Astrocyte (in vitro differentiated cells and primary cell): ENCODE measurements at places on chromosomes 6 and 20. TPM values are rescaled to one million over a fixed set of nuclear protein-coding genes. Genes with fewer than 3 reads are reported as not detected.

The ADGRB3 gene
- 0.77 and 0.87 TPM in 2 replicates for total RNA-seq

The GSTA3 gene
- not detected in 2 replicates for total RNA-seq

The XKR7 gene
- 0.36 and 0.48 TPM in 2 replicates for total RNA-seq

The BEND3 gene
- 3.7 and 4.4 TPM in 2 replicates for total RNA-seq

The VSX1 gene
- total RNA-seq, result not detected in 2 replicates

The SCGN gene
- total RNA-seq, result not detected in 2 replicates

The HMGCLL1 gene
- total RNA-seq, result 0.24 and 0.30 TPM in 2 replicates

The ACTL10 gene
- total RNA-seq, result 1.1 and 1.4 TPM in 2 replicates

The GTSF1L gene
- total RNA-seq, result not detected in 2 replicates

The FGD2 gene
- not detected in 2 replicates for total RNA-seq

The BLOC1S5 gene
- total RNA-seq, result 8.2 and 8.4 TPM in 2 replicates

The ENPP4 gene
- total RNA-seq, result 5.0 and 5.7 TPM in 2 replicates

The CD24 gene
- 51.1 and 95.1 TPM in 2 replicates for total RNA-seq

The ABHD16B gene
- total RNA-seq, result not detected in 2 replicates

The TFAP2A gene
- total RNA-seq, result 2.1 and 6.6 TPM in 2 replicates

The OLIG3 gene
- total RNA-seq, result 0.14 TPM in 1 of 2 replicates, not detected in the other
